ENCODE measurements at places on chromosomes 12 and 14.
A peak's percentile ranks its signal among the peaks of the same experiment; 100 is the strongest.

DNA sequence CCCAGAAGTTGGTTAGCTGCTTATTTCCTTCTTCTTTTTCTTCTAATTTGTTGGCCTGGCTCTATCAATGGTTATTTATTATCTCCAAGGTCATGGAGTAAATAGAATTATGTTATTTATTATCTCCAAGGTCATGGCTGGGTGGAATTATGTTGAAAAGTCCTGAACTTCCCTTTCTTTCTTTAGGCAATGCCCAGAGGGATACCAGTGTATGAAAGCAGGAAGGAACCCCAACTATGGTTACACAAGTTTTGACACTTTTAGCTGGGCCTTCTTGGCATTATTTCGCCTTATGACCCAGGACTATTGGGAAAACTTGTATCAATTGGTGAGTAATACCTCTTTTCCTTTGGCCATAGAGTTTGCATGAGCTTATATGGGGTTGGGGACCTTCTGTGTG lies 111.6 kb downstream of the SCN8A start:
- no peak for DNase-seq

DNA sequence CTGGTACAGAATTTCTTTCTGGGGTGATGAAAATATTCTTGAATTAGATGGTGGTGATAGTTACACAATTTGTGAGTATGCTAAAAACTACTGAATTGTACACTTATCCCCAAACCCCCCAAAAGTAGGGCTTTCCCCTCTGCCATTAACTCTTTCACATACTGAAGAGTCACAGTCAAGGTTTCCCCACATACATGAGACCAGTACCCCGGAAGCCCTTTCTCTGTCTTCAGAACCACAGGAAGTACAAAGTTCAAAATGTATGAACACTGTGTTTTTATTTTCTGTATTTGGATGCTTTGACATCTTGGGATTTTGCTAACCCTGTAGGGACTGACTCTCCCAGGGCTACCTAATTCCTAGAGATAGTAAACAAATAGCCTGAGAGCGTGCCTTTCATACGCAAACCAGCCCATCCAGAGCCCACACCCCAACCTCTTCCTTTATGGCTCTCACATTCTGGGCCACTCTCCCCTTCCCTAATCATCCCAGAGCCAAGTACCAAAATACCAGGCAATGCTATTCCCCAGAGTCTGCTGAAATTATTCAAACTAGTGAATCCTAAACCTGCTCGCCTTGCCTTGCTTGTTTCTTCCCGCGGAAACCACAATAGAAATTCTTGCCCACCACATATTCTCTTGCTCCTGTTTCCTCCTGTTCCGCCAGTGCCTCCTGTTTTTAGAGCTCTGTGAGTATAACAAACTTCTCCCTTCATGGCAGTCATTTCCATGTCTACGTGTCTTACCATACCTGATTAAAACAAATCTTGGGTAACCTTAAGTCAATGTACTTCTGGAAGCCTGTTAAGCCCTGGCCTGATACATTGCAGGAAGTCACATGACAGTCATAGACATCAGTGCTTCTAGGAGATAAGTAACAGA lies 524.8 kb downstream of the FUT8 start:
- no peak for DNase-seq

DNA sequence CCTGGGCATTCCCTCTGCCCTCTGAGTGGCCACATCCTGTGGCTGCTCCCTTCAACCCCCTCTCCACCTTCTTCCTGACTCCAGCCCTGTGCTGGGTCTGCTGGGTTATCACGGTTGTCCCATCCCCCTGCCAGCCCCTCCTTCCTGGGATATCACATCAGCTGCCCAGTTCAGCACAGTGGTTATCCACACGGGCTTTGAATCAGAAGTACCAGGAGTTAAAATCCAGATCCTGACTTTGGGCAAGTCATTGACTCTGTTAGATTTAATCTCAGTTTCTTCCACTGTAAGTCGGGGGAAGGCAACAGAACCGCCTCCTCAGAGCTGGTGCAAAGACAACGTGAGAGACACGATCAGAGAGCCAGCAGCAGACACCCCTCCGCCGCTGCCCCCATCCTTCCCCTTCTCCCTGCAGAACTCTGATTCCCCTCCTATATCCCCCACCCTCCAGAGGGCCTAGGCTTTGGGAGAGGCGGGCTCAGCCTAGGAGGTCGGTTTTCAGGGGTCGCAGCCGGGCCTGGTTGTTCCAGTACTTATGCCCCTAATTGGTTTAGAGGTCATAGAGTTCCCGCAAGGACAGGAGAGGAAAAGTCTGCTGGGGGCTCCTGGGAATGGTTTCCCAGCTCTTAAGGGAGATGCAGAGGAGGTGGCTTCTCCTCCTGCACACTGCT lies 42.5 kb downstream of the PRIMA1 start:
- no peak for DNase-seq

DNA sequence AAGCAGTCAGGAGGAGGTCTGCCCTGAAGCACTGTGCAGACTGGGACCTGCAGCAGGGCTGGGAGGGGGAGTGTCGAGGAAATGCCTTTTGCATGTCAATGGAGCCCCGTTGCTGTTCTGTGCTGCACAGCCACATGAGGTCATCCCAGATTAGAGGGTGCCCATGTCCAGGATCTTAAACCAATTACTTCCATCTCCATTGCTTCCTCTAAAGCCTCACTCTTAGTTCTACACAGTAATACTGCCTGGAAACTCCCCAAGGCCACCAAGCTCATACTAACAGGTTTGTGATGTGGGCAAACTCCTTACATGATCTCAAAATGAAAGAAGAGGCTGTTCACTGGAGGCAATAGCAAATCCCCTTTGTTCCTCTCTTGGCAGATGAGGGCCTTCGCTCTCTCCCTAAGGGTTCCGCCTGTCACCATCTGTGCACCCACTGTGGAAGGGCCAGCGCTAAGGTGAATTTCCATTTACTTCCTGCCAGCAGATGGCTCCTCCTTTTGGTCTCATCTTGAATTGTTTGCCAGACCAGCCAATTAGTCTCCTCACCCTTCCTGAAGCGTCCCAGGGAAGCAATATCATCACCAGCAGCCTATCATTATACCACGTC lies 35.4 kb upstream of the LTA4H start:
- peak; percentile 56 for DNase-seq

GRCh38 chr12:11785712-11786111 lies 136.2 kb downstream of the ETV6 start:
- no peak for DNase-seq

GRCh38 chr12:94239332-94239993 lies 91.1 kb downstream of the PLXNC1 start:
- DNase-seq, result no peak

DNA sequence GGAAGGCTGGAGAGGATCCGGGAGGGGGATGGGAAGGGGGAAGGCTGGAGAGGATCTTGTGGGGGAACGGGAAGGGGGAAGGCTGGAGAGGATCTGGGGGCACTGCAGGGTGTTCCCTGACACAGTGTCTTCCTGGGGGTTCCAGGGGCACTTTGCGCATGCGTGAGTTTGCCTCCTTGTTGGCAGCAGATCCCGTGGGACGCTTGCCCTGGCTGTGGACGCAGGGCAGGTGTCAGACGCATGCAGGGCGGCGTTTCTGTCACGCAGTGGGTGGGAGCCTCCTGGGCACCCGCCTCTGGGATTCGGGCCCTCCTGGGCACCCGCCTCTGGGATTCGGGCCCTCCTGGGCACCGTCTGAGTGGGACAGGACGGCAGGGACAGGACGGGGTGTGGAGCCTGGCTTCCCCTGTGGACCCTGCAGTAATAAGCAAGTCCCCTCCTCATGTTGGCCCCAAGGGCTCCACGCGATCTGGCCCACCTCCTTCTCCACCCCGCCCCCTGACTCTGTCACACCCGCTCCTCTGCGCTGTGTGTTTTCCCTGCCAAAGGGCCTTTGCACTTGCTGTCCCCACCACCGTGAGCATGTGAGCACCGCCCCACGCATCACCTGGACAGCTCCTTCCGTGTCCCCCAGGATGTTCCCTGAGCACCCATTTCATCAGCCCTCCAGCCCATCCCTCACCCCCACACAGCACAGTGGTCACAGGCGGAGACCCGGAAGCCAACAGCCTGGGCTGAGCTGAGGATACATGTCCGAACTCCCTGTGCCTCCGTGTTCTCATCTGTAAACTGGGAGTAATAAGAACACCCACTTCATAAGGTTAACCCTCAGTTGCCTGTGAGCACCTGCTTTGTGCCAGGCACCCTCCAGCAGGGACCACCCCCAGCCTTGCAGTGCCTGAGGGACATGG lies 4.4 kb downstream of the MMP17 start:
- peak; percentile 38 for DNase-seq

DNA sequence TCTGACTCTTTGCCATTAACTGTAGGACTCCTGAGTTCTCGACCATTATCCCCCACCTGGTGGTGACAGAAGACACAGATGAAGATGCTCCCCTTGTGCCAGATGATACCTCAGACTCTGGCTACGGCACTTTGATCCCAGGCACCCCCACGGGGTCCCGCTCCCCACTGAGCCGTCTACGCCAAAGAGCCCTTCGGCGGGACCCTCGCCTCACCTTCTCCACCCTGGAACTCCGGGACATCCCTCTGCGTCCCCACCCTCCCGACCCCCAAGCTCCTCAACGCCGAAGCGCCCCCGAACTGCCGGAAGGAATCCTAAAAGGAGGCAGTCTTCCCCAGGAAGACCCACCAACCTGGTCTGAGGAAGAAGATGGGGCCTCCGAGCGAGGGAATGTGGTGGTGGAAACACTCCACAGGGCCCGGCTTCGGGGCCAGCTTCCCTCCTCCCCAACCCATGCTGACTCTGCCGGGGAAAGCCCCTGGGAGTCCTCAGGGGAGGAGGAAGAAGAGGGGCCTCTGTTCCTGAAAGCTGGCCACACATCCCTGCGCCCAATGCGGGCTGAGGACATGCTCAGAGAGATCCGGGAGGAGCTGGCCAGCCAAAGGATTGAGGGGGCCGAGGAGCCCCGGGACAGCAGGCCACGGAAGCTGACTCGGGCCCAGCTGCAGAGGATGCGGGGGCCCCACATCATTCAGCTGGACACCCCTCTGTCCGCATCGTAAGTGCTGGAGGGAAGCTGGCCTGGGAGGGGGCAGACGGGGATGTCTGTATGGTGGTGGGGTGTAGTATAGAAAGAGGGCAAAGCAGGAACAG lies 14.4 kb downstream of the TNFRSF1A start:
- DNase-seq, result no peak
